ENCODE measurements at places on chromosomes 12 and 14. TPM values are rescaled to one million over a fixed set of nuclear protein-coding genes. Genes with fewer than 3 reads are reported as not detected.
A peak's percentile ranks its signal among the peaks of the same experiment; 100 is the strongest.

TRIM9 gene
- total RNA-seq = 0.66 TPM

DNA sequence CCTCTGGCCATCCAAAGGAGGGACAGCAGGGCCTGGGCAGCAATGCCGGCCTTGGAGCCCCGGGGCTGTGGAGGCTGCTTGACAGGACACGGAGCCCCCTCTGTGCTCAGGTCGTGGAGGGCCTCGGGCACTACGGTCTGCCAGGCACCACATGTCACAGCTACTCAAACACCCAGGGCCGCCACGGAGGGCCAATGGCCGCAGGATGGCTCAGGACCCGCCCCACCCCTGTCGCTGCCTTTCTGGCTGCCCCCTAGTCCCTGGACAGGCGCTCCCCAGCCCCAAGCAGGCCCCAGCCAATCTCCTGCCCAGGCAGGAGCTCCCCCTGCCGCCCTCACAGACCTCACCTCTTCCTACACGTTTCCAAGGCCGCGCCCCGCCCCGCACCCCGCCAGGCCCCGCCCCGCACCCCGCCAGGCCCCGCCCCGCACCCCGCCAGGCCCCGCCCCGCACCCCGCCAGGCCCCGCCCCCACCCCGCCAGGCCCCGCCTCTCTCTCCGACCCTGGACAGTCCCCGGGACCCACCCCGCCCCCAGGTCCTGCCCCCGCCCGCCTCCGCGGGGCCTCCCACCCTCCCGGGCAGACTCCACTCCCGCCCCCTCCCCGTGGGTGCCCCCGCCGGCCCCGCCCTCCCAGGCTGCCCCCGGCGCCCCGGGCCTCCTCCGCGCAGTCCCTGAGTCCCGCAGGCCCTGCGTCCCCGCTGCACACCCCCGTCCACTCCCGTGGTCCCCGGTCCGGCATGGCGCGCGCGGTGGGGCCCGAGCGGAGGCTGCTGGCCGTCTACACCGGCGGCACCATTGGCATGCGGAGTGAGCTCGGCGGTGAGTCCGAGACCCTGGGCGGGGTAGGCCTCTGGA, at the start of gene ASPG:
Gene ASPG, plus strand, starts transcription at position 669 of the 857 bp plus-strand sequence. Its CDS starts 71 bp downstream, at position 740.
- no peaks in the 10 kb centered on the region for H3K36me3 ChIP-seq
- peaks cover 13% of the 10 kb centered on the region for H3K4me1 ChIP-seq
- H3K27me3 ChIP-seq = no peaks in the 10 kb centered on the region
- DNase-seq = no peak

DNA sequence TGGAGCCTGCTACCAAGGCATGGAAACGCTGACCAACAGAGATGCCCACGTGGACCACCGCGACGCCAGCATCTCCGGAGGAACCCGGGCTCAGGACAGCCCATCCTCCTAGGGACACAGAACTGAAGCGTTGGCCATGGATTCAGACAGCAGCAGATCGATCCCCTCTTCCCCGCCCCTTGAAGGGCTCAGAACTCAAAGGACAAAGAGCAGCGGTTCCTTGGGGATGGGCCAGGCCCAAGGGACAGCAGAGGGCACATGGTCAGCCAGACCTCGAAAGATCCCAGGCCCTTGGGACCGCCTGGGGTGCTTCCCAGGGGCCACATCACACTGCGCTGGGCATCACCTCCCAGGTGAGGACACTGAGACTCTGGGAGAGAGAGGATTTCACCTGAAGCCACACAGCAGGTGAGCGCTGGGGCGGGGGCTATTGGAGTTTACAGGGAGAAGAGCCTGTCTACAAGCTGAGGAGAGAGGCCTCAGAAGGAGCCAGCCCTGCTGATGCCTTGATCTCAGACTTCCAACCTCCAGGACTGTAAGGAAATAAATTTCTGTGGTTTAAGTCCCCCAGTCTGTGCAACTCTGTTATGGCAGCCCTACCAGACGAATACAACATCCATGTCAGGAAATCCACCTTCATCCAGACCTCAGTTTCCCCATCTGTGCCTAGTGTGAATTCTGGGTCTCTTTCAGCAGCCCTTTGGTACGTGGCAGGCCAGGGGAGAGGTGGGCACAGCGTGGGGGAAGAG, 49.4 kb downstream of the CCNK start:
- no peaks in the 10 kb centered on the region for H3K27me3 ChIP-seq
- DNase-seq = no peak
- H3K36me3 ChIP-seq = no peaks in the 10 kb centered on the region
- peaks cover 53% of the 10 kb centered on the region for H3K4me1 ChIP-seq
- no peak overlapping the region for H3K4me3 ChIP-seq
- peak overlapping the region; percentile 36 for H3K27ac ChIP-seq

DNA sequence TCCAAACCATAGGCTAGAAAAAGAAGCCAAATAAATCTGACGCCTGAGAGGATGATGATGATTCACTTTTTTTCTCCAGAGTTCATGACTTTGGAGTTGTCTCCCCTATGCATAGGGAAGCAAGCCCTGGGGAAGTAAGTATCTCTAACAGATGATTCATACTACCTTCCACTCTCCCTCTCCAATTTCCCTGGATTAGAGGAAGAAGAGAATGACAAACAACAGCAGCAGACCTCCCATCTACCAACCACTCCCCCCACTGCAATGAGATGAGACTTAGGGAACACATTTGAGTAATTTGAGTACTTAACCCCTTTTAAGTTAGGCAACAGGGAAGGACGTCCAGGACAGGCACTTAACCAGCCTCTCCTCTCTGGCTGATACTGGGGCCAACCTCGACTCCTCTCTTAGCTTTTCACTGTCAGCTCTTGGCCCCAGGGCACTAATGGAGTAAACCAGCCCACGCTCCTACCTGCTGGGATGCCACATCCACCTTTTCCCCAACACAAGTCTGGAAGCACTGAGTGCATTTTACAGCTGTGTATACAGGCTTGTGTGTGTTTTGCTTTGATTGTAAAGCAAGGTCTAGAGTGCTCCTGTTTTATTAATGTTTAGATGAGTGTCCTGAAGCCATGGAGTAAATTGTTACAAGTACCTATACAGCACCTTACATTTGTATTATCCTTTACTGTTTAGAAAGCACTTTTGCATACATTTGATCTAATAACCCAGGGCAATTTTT, 180.7 kb downstream of the PHLDA1 start:
- peaks cover 15% of the 10 kb centered on the region for H3K4me1 ChIP-seq
- H3K27ac ChIP-seq = no peak overlapping the region
- no peaks in the 10 kb centered on the region for H3K27me3 ChIP-seq
- H3K4me3 ChIP-seq = no peak overlapping the region
- DNase-seq = no peak

DNA sequence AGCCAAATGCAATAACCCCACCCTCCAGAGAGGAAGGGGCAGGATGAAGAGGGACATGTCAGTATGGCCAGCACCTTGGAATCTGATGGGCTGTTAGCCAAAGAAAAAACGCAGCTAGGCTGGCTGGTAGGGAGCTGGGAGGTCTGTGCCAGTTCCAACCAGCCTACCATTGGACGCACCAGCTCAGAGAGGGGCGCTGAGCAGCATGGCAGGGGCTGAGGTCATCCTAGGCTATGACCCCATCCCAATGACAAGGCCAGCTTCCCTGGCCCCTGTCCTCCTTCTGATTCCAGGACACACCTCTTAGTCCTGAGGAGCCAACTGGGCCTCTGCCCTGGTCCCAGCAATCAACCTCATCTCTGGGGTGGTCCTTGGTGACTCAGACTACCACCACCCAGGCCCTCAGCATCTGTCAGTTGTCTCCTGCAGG, 12.2 kb downstream of the ACTN1 start:
- H3K4me3 ChIP-seq = no peak overlapping the region
- H3K27me3 ChIP-seq = no peaks in the 10 kb centered on the region
- H3K36me3 ChIP-seq = no peaks in the 10 kb centered on the region
- no peak for DNase-seq
- H3K27ac ChIP-seq = peak overlapping the region; percentile 100
- H3K4me1 ChIP-seq = peaks cover 100% of the 10 kb centered on the region

GRCh38 chr12:75571656-75572205, 60.3 kb upstream of the KRR1 start:
- no peaks in the 10 kb centered on the region for H3K36me3 ChIP-seq
- DNase-seq = no peak
- H3K4me3 ChIP-seq = no peak overlapping the region
- no peaks in the 10 kb centered on the region for H3K4me1 ChIP-seq

DNA sequence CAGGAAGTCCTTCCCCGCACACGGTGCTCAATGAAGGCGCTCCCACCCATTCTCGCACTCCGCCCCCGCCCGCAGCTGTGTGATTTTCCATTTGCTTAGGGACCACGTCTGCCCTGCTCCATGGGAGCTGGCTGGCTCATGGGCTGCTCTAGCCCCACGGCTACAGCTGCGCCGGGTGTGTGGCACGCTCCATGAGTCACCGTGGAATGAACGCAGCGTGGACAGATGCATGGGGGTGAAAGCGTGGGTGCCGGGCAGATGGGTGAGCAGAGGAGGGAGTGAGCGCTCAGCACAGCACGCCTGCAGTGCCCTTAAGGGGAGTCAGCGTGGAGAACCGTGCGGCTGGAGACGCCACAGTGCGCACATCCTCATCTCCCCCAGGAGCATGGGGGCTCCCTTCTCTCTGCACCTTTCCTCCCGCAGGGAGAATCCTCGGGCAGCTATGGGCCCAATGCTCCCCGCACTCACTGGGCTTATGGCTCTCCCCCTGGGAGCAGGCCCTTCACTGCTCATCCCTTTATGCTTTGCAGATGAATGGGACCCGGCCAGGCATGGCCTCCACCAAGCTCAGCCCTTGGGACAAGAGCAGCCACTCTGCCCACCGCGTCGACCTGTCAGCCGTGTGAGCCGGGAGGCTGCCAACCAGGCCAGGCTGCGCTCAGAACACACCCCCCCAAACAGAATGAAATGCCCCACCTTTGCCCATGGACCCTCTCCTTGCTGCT, 185.1 kb downstream of the ADGRD1 start:
- no peaks in the 10 kb centered on the region for H3K27me3 ChIP-seq
- H3K4me3 ChIP-seq = no peak overlapping the region
- H3K36me3 ChIP-seq = peaks cover 53% of the 10 kb centered on the region
- peaks cover 10% of the 10 kb centered on the region for H3K4me1 ChIP-seq

Measured in esophagus muscularis mucosa (tissue), 4 donors.